ENCODE measurements at places on chromosomes 7 and 10.
A peak's percentile ranks its signal among the peaks of the same experiment; 100 is the strongest.

DNA sequence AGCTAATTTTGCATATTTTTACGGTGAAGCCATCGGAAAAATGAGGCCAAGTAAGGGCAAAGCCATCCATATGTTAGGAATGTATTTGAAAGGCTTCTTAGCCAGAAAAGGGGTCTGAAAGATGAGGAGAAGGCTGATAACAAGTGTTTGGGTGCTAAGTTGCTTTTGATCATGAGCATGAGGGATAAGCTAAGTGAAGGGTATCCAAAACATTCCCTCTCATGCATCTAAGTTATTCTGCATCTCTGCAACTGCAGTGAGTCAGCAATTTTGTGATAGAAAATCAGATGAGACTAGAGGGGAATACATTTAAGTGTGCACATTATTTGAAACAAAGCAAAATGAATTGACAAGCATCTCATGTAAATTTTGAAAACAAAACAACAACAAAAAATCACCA is 282.8 kb downstream of the GPR158 start:
- no peak for DNase-seq

- no peak for DNase-seq
These were observed 58.9 kb upstream of the SEMA3C start for GRCh38 chr7:80977751-80978150.

DNA sequence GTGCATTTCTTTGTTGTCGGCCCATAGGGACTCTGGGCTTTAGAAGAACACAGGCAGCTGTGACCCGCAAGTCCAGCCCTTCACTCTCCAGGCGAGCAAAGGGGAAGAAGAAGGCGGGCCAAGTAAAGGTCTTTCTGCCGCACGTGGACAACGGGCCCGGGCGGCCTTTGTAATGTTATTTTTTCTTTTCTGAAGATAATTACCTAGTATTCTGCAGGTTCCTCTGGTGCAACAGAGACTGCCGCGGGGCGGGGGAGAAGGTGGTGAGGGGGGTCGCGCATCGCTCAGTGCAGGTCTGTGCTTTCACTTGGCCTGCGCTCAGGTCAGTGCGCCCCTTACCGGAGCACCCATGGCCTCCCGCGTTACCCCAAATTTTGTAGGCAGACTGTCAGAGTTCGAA is 7.1 kb upstream of the TBX20 start:
- DNase-seq: no peak

GRCh38 chr10:92789067-92789466 is 59.3 kb upstream of the EXOC6 start:
- DNase-seq: no peak

GRCh38 chr10:635088-635861 is 54.2 kb downstream of the DIP2C start:
- no peak for DNase-seq

DNA sequence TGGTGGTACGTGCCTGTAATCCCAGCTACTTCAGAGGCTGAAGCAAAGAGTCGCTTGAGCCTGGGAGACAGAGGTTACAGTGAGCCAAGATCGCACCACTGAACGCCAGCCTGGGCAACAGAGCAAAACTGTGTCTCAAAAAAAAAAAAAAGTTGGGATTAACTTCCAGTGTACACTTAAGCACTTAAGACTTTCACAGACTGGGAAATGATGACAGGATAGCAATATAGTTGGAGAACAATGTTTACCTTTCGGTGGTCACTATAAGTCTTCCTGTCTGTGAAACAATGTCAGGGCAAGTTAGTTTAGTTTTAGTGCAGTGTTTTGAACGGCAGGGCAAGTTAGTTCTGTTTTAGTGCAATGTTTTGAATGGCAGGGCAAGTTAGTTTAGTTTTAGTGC is 130.2 kb downstream of the TPST1 start:
- DNase-seq: no peak

DNA sequence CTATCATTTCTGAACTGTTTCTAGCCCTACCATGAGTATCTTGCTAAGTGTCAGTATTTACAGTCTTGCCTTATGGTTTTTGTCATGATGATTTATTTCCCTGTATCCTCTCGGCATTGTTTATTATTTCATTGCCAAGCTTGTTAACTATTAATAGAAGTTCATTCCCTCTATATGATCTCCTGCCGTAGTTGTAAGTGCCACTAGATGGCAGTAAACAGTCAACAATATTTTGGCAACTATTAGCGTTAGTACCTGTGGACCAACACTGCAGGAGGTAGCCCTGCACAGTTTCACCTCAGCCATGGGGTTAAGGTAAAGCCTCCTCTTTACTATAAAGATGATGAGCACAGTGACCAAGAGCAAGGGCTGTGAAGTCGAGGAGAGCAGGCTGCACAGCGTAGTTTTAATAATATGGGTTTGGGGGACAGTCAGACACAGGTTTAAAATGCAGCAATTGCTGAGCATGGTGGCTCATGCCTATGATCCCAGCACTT is 26.1 kb upstream of the CCNJ start:
- DNase-seq: peak; percentile 36

DNA sequence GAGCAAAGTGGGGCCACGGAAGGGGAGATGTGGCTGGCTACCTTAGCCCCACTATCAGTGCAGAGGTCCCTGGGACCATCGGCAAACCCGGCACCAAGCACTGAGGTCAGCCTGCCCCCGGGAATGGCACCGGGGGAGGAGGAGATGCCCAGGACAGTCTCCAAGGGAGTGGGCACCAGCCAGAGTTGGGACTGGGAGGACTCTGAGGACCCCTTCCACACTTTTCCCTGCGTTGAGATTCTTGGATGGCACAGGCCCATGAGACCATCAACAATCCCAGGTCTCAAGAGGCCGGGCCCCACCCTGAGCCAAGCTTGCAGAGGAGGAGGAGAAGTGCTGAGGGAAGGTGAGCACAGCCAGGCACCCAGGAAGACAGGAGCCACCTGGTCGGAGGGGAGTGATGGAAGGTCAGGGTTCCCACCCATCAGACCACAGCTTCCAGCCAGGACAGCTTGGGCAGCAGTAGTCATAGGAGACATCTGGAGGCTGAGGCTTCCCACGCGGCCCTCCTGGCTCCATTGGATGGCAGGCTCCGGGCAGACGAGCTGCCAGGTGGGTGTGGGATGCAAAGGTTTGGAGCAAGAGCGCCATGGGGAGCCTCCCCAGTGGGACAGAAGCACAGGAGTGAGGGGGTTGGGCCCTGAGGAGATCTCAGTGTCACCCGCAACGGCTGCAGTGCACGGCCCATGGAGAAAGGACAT is 2.6 kb upstream of the OPN4 start:
- no peak for DNase-seq

GRCh38 chr7:25132430-25132829 is 7.4 kb upstream of the CYCS start:
- no peak for DNase-seq

GRCh38 chr7:55335151-55335550 is 30.0 kb upstream of the LANCL2 start:
- DNase-seq: no peak

DNA sequence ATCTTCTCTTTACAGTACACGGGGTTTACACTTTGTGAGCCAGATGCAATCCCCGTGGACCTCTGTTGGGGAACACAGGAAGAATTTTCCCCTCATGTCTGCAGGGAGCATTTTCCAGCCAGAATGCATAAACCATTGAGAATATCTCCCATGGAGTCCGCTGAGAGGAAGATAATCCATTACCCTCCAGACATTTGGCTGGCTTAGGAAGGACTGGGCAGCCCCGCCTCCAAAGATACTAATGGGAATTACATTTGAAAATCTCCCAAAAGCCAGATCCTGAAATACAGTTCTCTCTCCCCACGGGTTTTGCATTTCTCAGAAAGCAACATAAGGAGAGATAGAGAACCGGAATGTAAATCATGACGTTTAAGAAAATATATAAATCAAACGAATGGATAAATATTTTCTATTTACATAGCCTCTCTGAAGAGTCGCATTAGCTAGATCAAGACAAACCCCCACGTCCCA is 53.5 kb downstream of the TRIL start:
- no peak for DNase-seq

GRCh38 chr7:44787041-44787440 is 9.4 kb upstream of the PPIA start:
- no peak for DNase-seq

GRCh38 chr7:90777465-90777864 is 181.3 kb downstream of the CDK14 start:
- DNase-seq: no peak

GRCh38 chr7:136847858-136848257 is 20.6 kb upstream of the CHRM2 start:
- no peak for DNase-seq

- no peak for DNase-seq
These were observed 230.9 kb downstream of the BICC1 start for GRCh38 chr10:58743466-58744115.

DNA sequence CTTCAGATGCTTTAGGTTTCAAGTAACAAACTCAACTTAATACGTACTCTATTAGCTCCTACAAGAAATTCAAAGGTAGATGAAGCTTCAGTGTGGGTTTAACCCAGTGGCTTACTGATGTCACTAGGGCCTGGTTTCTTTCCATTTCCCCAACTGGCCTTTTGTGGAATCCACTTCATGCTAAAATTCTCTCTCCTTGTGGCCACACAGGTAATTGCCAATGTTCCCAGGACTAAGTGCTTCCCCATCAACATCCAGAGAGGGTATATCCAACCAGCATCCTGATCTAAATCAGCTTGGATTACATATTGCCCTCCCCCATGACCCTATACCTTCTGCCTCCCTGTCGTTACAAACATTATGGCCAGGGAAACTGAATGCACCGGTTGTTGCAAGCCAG is 10.7 kb downstream of the FBXL13 start:
- DNase-seq: no peak

DNA sequence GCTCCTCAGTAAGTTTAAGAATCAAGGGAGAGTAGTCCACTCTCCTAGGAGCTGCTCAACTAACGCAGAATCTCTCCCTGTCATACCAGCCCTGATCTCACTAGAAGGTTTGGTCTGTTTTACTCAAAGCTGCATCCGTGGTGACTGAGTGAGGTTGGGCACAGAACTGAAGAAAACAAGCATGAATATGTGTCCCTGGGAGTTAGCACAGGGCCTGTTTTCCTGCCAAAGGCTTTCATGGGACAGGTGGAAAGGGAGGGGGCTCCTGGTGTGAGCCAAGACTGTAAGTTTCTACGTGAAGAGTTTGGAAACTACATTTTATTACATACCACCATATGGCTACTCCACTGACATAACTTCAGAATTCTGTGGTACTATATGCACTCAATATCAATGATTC is 705.9 kb downstream of the MAGI2 start:
- no peak for DNase-seq

DNA sequence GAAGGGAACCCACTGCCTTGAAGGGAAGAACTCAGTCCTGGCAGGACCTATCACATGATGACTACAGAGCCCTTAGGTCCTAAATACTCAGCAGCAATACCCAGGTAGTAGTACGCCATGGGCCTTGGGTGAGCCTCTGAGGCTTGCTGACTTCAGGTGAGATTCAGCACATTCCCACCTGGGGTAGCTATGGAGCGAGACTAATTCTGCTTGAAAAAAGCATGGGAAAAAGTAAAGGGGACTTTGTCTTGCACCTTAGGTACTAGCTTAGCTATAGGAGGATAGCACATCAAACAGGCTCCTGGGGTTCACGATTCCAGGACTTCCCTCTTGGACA is 98.2 kb upstream of the MEOX2 start:
- no peak for DNase-seq

- DNase-seq: no peak
These were observed 366.9 kb upstream of the NUPR2 start for GRCh38 chr7:56483153-56483552.

- no peak for DNase-seq
These were observed 24.1 kb upstream of the SFRP5 start for GRCh38 chr10:97795886-97796285.

DNA sequence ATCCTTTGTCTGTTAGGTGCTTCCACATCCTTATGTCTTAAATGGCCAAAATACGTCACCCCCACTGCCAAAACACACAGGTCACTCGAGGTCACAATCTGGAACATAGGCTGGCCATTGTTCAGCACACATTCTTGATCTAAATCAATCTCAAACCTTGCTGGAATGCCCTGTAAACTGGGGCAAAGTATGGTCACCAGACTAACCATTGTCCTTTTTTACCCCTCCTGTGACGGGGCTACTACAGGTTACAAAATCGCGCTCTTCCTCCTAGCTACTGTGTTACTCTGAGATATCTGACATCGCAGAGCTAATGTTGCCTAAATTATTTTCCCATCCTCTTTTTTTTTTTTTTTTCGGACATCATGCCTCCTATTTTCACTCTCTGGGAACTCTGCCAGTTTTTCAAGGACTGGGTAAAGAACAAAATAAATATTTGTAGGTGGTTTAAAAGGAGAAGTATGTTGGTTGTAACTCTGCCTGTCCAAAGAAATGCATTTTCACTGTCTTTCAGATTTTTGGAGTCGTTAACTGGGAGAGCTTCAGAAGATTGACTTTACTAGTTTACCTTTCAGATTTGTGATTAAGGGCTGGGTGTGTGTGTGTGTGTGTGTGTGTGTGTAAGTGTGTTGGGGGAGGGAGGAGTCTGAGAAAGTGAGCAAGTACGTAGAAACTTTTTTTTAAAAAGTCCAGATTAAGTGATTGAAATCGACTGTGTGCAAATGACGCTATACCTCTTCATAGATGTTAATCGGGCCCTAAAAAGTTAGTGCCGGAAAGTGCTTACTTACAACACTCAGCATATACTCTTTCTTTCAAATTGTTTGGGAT is 942 bp upstream of the KIAA1217 start:
- DNase-seq: no peak

- DNase-seq: no peak
These were observed 3.5 kb upstream of the SCRN1 start for GRCh38 chr7:29993140-29993539.

GRCh38 chr10:126674741-126675515 is 4.4 kb upstream of the C10orf90 start:
- no peak for DNase-seq

DNA sequence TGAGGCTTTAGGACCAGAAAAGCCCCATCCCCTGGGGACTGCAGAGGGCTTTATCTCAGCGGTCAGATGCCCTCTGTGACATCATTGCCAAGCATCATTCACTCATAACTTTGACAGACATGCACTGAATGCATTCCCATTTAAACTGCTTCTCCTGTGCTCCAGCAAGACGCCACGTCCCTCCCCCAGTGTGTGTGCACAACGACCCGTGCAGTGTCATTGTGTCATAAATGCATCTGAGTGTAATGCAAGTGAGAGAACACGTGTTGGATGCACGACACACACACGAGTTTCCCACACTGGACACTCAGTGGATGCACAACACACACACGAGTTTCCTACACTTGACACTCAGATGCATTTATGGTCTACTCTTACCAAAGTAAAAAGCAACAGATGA is 337.9 kb downstream of the PTPRN2 start:
- no peak for DNase-seq

DNA sequence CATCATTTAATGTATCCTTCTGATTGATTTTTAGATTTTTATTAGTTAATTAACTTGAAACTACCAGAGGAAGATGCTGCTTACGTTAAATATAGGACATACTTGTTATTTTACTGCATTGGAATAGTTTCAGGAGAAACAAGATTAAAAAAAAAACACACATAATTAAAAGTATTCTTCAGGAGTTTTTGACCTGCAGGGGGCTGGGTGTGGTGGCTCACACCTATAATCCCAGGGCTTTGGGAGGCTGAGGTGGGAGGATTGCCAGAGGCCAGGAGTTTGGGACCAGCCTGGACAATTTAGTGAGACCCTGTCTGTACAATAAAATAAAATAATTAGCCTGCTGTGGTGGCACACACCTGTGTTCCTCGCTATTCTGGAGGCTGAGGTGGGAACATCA is 10.7 kb downstream of the CBLL1 start:
- no peak for DNase-seq

- DNase-seq: no peak
These were observed 38.4 kb upstream of the PLXNA4 start for GRCh38 chr7:132614428-132615318.

- no peak for DNase-seq
These were observed 297.6 kb upstream of the IGFBP3 start for GRCh38 chr7:46218461-46219200.

- no peak for DNase-seq
These were observed 222.8 kb downstream of the PTN start for GRCh38 chr7:137120690-137121089.

Data from stimulated activated CD4-positive, alpha-beta T cell treated with anti-CD3 and anti-CD28 coated beads, Interleukin-15, amount 100 ng/mL, for 24 hours (primary cell).